ENCODE measurements at places on chromosomes 7 and 10. TPM values are rescaled to one million over a fixed set of nuclear protein-coding genes. Genes with fewer than 3 reads are reported as not detected.

HDAC9 gene
- total RNA-seq = 0.92 TPM

DEPP1 gene
- 8.6 TPM for total RNA-seq

ADRB1 gene
- 4.5 TPM for total RNA-seq

BEND7 gene
- 0.13 TPM for total RNA-seq

All from GM12878 (cell line).